ENCODE measurements at places on chromosomes 5 and 9. TPM values are rescaled to one million over a fixed set of nuclear protein-coding genes. Genes with fewer than 3 reads are reported as not detected.

GRCh38 chr9:131468031-131468430, 34.7 kb upstream of the POMT1 start:
- no peak for DNase-seq

DNA sequence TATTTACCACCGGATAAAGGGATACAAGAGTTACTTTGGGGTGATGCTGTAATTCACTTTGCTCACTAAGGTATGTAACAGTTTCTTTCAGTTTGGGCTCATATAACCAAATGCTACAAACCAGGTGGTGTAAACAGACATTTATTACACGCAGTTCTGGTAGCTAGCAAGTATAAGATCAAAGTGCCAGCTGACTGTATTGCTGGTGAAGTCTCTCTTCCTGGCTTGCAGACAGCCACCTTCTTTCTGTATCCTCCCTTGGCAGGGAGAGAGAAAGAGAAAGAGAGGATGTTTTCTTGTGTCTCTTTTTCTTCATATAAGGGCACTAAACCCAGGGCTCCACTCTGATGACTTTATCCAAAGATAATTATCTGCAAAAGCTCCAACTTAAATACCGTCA, 552.5 kb upstream of the FTMT start:
- no peak for DNase-seq

- no peak for DNase-seq
Observed at GRCh38 chr9:95297760-95298159, 19.7 kb downstream of the FANCC start.

- DNase-seq, result no peak
Observed at GRCh38 chr5:143920772-143921171, 108.8 kb downstream of the HMHB1 start.

The TMEM232 gene
- 0.49 TPM for total RNA-seq

- no peak for DNase-seq
Observed at GRCh38 chr9:130845254-130845653, 10.2 kb downstream of the ABL1 start.

The SV2C gene
- 0.07 TPM for total RNA-seq

The CYLC2 gene
- total RNA-seq, result not detected

- DNase-seq, result no peak
Observed at GRCh38 chr5:159174511-159175168, 34.7 kb downstream of the RNF145 start.

GRCh38 chr5:89596821-89597220, 713.8 kb upstream of the MEF2C start:
- DNase-seq, result no peak

DNA sequence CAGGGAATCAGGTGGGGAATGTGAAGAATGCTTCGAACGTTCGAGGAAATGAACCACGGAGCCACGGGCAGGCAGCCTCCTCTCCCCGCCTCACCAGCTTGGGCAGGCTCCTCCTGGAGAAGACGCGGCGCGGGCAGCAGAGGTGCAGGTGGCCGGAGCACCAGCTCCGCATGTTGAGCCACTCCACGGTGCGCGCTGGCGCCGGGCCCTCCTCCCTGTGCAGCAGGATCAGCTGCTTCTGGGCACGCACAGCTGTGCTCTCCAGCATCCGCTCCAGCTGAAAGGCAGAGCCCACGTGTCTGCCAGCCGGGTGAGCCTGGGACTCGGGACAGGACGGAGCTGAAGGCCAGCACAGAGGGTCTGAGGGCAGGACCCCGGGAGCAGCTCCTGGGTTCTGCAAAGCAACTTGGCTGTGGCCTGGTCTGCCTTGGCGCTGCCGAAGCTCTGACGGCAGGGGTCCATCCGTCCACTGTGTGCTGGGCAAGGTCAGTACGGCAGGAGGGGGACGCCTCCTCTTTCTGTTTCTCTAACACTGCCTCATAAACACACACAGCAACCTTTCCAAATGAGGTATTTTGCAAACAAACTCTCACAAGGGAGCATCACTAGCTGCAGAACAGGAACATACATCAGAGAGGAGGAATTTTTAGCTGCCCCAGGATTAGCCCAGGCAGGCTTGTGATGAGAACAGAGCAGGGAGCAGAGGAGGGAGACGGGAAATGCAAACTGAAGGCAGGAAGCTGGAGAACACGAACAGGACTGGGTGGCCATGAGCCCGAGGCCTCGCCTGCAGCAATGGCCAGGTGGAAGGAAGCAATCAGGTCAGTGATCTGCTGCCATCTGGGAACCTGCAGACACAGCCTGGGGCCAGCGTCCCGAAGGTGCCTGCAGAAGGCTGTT, 20.1 kb upstream of the NSMF start:
- no peak for DNase-seq

GRCh38 chr9:121359351-121360294, 10.4 kb downstream of the STOM start:
- DNase-seq, result no peak

- DNase-seq, result peak; percentile 68
Observed at GRCh38 chr5:180860273-180860886, 696 bp downstream of the ZFP62 start.

Measured in activated CD8-positive, alpha-beta T cell treated with anti-CD3 and anti-CD28 coated beads for 36 hours (primary cell).